ENCODE measurements at places on chromosomes 3 and 15.

DNA sequence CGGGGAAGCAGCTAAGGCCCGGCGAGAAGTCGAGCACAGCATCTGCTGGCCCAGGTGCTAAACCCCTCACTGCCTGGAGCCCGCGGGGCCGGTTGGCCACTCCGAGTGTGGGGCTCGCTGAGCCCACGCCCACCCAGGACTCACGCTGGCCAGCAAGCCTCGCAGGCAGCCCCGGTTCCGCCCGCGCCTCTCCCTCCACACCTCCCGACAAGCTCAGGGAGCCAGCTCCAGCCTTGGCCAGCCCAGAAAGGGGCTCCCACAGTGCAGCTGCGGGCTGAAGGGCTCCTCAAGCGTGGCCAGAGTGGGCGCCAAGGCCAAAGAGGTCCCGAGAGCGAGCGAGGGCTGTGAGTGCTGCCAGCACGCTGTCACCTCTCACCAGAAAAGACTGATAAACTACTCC, 8.9 kb upstream of the GABRB3 start:
- no peak for DNase-seq

DNA sequence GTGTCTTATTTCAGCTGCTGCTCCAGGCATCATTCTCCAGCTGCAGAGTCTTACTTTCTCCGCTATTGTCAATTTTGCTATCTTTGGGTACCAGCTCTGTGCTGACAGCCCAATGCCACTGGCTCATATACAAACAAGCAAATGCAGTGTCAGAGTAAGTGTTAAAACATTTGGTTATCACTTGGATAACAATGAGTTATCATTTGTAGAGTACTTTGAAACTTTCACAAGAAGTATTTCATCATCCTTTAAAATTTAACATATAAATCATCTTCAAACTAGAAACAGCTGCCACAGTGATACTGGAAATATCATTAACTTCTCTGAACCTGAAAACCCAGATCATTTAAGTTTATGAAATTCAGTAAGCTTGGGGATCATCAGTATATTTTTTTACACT, 13.8 kb downstream of the TSPAN3 start:
- DNase-seq = no peak

GRCh38 chr15:83198476-83198875, 9.1 kb downstream of the HDGFL3 start:
- DNase-seq = no peak

- DNase-seq = no peak
Measured at GRCh38 chr3:129112308-129113052, 9.1 kb downstream of the RAB43 start.

- DNase-seq = no peak
Measured at GRCh38 chr15:78350058-78350457, 9.9 kb downstream of the CRABP1 start.

DNA sequence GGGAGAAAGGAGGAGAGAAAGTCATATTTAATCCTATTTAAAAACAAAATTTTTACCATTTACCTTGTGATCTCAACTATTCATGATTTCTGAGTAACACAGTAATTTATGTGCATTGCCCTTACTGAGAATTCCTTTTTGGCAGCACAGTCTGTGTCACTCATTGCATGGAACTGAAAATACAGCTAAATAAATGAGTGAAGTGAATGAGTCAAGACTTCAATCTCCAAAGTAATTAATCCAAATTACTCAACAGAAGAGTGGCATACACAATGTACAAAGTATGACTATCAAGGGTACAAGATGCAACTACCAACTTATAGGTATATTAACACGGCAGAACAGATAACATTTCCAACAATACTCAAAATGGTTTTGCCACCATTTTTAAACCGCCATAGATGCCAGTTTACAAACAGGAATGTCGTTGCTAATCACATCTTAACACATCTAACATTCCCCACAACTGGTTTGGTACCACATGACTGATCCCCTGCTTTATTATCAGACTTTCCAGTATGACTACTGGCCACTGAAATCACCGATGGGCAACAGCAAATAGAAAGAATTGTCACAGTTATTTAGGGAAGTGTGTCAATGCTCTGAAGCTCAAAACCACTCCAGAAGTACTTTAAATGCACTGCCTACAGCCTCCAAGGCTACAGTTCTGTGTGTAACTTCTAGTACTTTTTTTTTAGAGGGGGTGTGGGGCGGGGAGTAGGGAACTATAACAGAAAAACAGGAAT, 410.4 kb downstream of the SHQ1 start:
- no peak for DNase-seq

GRCh38 chr3:176798680-176799079, 398.6 kb downstream of the TBL1XR1 start:
- no peak for DNase-seq

- DNase-seq = no peak
Measured at GRCh38 chr15:40297356-40297755, 10.4 kb downstream of the PLCB2 start.

DNA sequence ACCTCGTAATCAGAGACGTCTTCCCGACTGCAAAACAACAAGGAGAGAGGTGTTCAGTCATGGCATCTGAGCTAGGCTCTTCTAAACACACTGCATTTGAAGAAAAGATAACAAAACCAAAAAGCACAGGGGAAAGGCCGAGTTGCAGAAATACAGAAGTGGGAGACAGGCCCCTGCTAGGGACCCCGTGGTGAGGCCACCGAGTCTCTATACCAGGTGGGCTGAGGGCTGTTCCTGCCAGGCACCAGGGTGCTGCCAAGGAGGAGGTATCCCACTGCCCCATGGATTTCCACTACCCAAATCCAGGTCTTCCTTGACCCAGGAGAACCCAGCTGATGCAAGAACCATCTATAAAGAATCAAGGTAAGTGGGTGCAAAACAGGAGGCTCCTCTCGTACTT, 31.1 kb downstream of the RAB6B start:
- no peak for DNase-seq

DNA sequence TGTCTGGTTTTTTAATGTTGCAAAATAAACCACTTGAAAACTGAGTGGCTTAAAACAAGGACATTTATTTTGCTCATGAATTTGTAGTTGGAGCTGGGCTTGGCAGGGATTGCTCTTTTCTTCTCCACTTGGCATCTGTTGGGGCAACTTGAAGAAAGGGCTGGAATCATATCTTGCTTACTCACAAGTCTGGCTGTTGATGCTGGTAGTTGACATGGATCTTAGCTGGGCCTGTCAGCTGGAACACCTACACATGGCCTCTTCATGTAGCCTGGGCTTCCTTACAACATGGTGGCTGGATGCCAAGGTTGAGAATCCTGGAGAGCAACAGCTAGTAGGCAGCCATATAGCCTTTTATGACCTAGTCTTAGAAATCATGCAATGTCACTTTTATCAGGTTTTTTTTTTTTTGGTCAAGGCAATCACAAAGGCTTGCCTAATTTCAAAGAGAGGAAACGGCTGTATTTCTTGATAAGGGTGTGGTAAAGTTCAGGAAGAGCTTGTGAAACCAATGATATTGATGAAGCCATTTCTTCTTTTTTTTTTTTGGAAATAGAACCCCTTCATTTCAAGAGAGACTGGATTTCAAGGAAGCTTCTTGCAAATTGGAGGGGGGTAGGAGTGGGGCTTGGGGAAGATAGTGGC, 262.1 kb downstream of the IL20RB start:
- DNase-seq = no peak

DNA sequence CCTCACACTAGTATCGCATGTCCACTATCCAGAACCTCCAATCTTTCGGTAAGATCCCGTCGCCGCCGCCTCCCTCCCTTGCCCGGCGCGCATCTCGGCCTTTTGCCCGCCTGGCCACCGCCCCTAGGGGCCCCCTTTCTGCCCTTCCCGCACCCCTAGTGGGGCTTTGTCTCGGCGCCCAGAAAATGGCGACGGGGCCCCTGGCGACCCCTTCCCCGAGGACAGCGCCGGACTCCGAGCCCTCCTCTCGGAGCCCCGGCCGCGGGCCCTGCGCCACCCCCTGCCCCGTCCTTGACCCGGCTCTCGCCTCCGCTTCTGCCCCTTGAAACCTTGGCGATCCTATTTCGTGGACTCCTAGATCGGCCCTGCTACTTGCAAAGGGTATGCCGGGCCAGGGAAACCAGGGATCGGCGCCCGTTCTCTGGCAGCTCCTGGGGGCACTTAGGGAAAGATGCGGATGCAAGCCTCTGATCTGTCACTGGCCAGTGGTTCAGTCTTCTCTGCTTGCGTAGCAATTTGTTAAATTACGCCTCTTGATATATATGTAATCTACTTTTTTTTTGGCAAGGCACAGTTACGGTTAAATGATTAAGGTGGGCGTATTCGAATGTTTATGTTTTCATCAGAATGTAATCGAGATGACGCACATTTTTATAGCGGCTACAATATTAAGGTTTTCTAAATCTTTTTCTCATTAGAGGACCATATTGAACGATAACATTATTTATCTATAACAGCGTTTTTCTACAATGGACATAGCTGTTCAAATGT, 603 bp downstream of the EIF1B start:
- peak; percentile 16 for DNase-seq

DNA sequence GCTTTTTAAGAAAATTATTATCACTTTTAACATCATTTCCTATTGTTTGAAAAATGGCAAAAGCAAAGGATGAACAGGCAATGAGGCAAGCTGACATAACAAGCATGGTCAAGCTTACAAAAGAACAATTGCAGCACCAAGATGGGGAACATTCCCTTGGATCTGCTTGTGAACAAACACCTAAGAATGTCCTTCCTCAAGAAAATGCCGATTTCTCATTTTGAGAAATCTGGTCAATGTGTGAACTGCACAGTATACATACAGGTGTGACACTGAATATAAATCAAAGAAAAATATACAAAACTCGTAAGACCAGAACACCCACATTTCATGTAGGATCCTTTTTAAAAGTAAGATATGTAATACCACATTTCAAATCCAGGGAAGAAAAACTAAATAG, 58.9 kb downstream of the LRRFIP2 start:
- no peak for DNase-seq

- peak; percentile 61 for DNase-seq
Measured at GRCh38 chr3:188060840-188061544, 93.0 kb upstream of the LPP start.

DNA sequence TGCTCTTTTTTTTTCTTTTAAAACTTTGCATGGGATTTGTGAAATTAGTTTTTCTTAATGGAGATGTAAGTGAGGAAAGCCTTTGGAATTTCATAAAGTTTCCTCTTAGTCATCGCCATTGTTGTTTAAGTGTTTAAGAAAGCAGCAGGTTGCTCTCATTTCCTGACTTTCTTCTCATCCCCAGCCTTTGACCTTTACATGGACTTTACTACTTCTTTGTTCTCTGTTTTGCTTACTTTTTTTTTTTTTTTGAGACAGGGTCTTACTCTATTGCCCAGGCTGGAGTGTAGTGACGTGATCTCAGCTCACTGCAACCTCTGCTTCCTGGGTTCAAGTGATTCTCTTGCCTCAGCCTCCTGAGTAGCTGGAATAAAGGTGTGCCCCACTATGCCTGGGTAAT, 38.6 kb downstream of the FBXL2 start:
- no peak for DNase-seq

DNA sequence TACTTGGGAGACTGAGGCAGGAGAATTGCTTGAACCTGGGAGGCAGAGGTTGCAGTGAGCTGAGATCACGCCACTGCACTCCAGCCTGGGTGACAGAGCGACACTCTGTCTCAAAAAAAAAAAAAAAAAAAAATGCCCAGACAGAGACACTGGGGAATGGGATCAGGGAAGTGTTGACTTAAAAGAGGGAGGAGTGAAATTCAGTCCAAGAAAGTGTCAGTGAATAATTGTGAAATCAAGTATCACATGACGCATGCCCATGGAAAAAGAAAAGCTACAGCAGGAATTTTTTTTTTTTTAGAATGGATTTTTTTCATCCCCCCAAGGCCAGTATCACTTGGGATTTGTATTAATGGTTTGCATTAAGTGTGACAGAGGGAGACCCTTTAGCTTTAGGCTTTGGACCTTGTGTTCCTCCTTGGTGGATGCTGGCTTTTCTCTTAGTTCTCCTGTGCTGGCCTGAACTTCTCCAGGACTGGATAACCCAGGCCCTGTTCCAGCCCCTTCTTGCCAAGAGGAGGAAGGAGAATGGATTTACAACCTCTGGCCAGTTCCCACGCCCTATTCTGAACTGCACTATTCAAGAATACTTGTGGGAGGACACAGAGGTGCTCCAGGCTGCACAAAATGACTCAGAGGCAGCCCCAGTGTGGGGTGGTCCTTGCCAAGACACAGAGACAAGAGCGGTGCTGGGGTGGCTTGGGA, 36.7 kb upstream of the ZNF774 start:
- DNase-seq = no peak

GRCh38 chr3:98361289-98361688, 7.6 kb downstream of the OR5K4 start:
- no peak for DNase-seq

DNA sequence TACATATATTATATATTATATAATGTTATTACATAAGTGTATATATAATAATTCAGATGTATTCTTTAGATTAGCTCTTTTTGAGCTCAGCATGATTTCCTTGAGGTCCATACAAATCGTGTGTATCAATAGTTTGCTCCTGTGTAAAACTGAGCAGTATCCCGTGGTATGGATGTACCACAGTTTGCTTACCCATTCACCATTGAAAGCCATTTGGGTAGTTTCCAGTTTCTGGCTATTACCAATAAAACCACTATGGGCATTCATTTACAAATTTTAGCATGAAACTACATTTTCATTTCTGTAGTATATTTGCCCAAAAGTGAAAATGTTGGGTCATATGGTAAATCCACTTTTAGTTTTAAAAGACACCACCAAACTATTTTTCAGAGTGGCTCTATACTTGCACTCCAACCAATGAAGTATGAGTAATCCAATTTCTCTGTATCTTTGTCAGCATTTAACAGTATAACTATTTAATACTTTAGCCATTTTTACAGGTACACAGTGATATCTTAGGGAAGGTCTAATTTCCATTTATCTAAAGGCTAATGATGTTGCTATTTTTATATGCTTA, 1361.4 kb upstream of the GBE1 start:
- no peak for DNase-seq

- no peak for DNase-seq
Measured at GRCh38 chr3:103440539-103441203, 1005.9 kb downstream of the ZPLD1 start.

DNA sequence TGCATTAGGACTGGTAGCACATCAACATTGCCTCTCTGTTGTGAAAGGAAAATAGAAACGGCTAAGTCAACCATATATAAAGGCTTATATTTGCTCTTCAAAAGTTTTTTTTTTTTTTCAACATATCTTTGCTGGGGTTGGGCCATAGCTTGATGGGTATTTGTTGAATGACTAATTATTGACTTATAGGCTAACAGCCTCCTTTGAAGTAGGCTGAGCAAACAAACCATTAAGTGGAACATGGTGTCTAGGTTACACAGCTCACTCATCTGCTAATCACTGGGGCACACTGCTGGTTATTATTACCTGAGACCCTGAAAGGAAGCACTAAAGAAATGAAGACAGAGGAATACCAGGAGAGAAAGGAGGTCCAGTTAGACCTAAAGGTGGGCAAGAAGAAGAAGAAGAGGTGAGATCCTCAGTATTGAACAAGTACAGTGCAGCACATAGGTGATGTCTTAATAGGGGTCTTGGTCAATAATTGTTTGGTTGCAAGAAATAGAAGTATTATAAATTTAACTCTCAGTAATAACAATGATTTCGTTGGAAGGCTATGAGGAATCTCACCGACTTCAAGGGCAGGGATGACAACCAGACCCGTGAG, 139.4 kb downstream of the RPLP1 start:
- no peak for DNase-seq

All from stimulated activated CD4-positive, alpha-beta T cell treated with anti-CD3 and anti-CD28 coated beads, Interleukin-1b, Interleukin-23, amount 100 ng/mL, for 24 hours (primary cell).